ENCODE measurements at places on chromosomes 12 and 14.

- DNase-seq = no peak
Measured at GRCh38 chr12:76720068-76720467, 43.8 kb upstream of the ZDHHC17 start.

DNA sequence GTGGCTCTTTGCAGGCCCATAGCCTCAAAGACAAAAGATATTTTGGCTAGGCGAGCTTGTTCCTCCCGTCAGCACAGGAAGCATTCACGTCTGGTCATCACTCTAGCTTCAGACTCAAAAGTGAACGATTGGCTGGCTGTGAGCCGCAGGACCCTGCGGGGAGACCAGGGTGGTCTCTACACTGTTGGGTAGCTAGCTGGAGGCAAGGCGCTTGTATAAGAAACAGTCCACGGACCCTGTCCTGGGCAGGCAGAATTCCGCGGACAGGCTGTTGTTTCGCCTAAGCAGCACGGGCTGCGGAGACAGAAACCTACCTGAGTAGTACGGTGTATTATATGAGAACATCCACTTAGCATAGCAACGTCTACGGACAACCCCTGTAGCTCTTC is 29.6 kb downstream of the WBP11 start:
- DNase-seq = no peak

- no peak for DNase-seq
Measured at GRCh38 chr14:99691111-99691885, 7.2 kb downstream of the CYP46A1 start.

GRCh38 chr12:99553461-99553860 is 94.1 kb upstream of the GARIN6 start:
- no peak for DNase-seq

- DNase-seq = no peak
Measured at GRCh38 chr12:34389378-34390170, 367.3 kb downstream of the ALG10 start.
